ENCODE measurements at places on chromosomes 12 and 14.

GRCh38 chr14:87264272-87264785 lies 728.7 kb downstream of the GALC start:
- no peak for DNase-seq

DNA sequence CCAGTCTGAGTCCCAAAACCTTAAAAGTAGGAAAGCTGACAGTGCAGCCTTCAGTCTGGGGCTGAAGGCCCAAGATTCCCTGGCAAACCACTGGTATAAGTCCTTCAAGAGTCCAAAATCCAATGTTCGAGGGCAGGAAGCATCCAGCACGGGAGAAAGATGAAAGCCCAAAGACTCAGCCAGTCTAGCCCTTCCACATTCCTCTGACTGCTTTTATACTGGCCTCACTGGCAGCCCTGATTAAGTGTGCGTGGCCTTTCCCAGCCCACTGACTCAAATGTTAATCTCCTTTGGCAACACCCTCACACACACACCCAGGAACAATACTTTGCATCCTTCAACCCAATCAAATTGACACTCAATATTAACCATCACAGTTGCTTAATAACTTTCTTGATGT lies 372.1 kb upstream of the CCDC196 start:
- DNase-seq: no peak

DNA sequence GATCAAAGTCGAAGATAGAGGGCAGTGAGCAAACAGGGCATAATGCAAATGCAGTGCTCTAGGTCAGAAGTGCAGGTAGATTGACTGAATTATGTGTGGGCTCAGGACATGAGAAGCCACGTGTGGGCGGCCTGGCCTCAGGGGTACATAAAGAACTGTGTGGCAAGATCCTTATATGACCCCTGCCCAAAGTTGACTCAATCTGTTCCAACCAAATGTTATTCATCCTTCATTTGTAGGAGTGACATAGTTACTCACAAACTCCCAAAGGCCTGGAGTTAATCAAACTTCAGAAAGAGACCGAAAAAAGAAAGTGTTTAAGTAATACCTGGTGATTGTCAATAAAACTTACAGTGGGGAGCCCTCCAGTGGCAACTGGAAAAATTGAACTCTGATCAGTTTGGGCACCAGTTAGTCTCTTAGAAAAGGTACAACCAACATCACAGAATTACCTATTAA lies 150.4 kb upstream of the FAR2 start:
- no peak for DNase-seq

- no peak for DNase-seq
These were observed 37.2 kb upstream of the RHOJ start for GRCh38 chr14:63167044-63167443.

DNA sequence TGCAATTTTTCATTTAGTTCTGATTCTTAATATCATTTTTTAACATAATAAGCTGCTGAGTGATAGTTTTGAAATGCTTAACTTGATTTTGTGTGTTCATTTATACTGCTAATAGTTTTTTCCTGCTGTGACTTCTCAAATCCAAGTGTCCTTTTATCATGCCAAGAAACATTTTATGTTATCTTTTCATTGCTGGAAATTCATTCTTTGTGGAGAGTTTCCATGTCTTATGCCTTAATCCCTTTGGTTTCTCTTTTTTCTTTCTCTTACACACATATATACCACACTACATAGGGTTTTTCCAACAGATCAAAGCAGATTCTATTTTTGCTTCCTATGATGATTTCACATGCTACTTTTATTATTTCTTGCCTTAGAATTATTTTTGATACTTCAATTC lies 981.1 kb downstream of the SLC6A15 start:
- DNase-seq: no peak

DNA sequence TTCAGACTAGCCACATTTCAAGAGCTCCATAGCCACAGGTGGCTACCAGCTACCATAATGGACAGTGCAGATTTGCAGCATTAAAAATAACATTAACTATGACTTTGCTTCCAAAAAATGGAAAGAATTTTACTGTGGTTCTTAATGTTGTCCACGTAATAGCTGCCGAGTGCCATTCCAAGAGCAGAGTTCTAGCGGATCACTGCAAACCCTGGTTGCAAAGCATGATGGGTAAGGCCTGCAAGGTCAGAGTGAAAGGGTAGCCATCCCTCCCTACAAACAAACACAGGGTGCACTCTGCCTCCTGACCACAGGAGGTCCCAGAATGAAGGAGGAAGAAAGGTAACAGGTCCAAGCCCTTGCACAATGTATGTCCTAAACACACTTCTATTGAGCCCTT lies 157.6 kb downstream of the DPF3 start:
- no peak for DNase-seq

Data from left colon (tissue), 2 donors.